Karpas-422 (cell line): ENCODE measurements at places on chromosomes 6 and 20. TPM values are rescaled to one million over a fixed set of nuclear protein-coding genes. Genes with fewer than 3 reads are reported as not detected.
A peak's percentile ranks its signal among the peaks of the same experiment; 100 is the strongest.

DNA sequence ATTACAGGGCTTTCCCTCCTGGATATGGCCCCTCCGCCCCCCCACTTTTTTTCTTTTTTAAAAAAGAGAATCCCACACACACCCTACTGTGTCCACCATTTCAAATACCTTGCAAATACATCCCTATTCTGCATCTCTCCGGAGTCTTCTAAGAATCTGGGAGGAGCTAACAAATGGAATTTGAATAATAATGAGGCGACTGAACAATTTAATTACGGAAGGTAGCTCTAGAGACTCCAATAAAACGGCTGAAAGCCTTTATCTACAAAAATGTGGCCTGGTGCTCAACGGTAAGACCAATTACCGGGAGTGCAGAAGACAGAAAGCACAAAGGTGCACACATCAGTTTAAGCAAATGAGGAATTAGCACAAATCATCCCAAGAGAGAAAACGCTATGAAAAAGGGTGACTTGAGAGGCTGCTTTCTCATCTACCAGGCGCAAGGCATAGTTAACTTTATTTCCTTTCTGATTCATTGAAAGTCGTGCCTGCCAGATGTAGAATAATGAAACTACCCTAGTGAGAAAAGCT is 1.8 kb downstream of the RRAGD start:
- no peak overlapping the region for H3K27ac ChIP-seq
- peak; percentile 93 for DNase-seq
- no peaks in the 10 kb centered on the region for H3K27me3 ChIP-seq
- H3K4me1 ChIP-seq, result peaks cover 37% of the 10 kb centered on the region
- no peaks in the 10 kb centered on the region for H3K36me3 ChIP-seq

DNA sequence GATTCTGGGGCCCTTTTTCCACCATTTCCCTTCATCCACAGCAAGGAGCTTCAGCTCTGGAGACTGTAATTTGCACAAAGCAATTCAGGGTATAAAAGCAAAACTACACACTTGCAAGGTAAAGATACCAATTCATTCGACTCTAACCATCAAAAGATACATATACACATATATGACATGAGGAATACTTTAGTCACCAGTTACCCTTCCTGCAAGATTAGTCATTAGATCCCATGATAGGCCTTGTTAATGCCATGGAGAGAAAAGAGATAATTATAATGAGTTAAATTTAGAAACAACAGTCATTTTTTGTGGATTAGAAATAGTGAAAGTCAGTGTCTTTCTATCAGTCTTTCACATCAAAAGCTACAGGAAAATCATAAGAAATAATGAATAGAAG is 204.2 kb downstream of the KCNQ5 start:
- peaks cover 13% of the 10 kb centered on the region; the same call in 1 of the 2 replicates for H3K36me3 ChIP-seq
- H3K4me3 ChIP-seq, result no peak overlapping the region

COL12A1 gene
- total RNA-seq, result not detected in 2 replicates

DNA sequence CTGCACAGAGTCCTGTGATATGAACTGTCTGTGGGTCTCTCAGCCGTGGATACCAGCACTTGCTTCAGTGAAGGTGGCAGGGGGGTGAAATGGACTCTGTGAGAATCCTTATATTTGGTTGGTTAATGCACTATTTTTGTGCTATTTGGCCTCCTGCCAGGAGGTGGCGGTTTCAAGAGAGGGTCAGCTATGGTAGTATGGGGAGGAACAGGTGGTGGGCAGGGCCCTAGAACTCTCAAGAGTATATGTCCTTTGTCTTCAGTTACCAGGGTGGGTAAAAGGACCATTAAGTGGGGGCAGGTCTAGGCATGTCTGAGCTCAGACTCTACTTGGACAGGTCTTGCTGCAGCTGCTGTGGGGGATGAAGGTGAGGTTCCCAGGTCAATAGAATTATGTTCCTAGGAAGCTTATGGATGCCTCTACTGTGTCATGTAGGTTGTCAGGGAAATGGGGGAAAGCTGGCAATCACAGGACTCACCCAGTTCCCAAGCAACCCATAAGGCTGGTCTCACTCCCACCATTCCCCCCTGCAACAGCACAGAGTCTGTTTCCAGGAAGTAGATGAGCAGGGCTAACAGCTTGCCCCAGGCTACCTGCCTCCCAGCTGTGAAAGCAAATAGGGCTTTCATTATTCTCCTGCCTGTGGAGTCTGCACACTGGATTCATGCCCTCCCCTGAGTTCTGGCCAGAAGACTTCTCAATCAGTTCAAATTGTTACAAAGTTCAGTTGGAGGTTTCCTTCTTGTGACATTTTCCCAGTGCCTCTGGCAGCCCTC is 56.8 kb upstream of the PHIP start:
- no peaks in the 10 kb centered on the region for H3K4me1 ChIP-seq
- no peak overlapping the region for H3K27ac ChIP-seq
- no peaks in the 10 kb centered on the region for H3K36me3 ChIP-seq
- no peaks in the 10 kb centered on the region for H3K27me3 ChIP-seq

DNA sequence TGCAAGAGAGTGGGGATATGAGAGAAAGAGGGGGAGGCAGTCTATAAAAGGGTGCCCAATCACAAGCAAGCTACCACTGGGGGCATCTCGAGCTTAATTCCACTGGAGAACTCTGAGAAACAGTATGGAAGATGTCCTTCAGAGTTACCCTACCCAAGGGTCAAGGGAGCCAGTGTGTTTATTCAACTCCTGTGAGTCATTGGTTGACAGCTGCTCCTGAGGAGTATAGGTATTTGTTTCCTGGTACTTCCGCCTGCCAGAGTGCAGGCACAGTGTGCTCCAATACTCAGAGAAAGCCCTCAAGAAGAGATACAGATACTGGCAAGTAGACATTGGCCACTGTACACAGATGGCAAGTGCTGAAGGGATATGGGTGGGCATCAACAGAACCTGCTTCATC is 49.5 kb downstream of the ARHGAP40 start:
- peaks cover 5% of the 10 kb centered on the region for H3K4me1 ChIP-seq
- H3K36me3 ChIP-seq, result no peaks in the 10 kb centered on the region
- H3K27ac ChIP-seq, result no peak overlapping the region
- no peak overlapping the region for H3K4me3 ChIP-seq
- H3K27me3 ChIP-seq, result no peaks in the 10 kb centered on the region

DNA sequence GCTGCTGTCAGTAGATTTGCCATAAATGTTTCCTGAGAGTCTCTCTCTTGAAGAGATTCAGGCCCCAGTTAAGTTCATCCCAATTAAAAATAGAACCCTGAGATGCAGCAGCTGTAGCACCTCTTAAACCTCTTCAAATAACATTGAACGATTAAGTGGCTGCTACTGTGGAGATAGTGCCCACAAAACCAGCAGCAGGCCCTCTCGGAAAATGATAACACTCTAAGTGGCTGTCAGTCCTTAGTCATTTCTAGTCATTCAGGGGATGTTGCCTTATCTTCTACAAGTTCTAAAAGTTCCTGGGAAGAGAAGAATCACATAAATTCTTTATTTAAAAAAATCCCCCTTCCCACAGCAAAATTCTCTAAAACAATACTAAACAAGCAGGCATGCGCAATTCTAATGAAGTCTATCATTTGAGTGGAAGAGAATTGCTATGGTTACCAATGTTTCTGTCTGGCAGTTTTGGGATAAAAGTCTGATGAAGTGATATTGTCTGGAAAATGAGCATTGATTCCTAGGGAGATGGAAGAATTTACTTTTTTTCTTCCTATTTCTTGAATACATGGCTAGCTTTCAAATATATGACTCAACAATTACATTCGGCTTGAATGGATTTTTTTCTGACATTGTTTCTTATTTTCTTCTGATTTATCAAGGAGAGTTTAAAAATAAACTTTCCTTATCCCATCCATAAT is 131.9 kb downstream of the TRMT11 start:
- H3K4me1 ChIP-seq, result no peaks in the 10 kb centered on the region
- H3K4me3 ChIP-seq, result no peak overlapping the region
- DNase-seq, result no peak

DNA sequence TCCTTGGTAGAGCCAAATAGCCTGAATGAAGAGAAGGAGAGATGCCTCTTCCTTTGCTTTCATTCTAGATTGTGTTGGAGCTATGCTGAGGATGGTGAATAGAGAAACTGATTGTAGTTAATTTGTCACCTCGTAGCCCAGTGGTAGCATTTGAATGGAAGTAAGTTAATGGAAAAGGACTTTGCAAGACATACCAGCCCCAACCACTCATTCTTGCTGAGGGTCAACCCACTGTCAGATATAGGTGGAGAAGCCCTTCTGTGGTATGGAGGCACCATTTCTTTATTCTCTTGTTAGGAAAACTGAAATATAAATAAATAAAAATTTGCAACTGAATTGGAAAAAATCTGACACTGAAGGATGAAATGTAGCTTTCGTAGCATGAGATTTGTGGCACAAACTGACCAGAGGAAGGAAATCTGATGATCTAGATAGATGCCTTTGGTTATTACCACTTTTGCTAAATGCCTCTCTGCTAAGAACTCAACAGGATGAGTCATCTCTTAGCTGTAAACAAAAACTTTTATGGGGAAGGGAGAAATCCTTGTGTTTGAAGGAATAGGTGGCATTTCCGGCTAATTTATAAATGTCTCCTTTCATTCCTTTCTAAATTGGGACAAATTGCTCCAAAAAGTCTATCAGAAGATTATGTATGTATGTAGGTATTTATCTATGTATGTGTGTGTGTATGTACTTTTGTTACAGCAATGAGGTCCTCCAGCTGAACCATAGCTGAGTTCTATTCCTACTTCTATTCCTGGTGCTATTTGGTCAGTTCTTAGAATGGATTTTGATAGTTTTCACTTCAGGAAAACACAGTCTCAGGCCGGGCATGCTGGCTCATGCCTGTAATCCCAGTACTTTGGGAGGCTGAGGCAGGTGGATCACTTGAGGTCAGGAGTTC is 76.5 kb upstream of the SUPT3H start:
- no peaks in the 10 kb centered on the region for H3K4me1 ChIP-seq
- no peak overlapping the region for H3K27ac ChIP-seq
- no peaks in the 10 kb centered on the region for H3K27me3 ChIP-seq
